NCI-H187 treated with DMSO at 0.1 percent for 48 hours (cell line): ENCODE measurements at places on chromosomes 5 and 9.

GRCh38 chr9:124880501-124880900 is 18.6 kb downstream of the ARPC5L start:
- DNase-seq = no peak

DNA sequence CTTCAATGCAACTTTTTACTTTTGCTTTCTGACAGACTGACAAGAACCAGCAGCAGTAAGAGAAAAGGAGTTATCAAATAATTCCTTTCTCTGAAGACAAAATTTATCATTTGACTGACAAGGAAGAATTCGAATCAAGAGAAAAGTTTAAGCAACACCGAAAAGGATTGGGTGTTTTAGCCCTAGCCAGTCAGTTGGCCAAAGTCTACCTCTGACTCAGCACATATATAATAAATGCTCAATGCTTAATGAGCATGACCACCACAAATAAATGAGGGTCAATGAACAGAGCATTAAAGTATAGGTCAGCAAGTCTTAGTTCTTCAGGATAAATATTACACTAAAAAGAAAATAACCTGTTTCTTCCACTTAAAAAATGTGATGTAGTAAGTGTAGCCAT is 1603.5 kb upstream of the C9orf72 start:
- no peak for DNase-seq

DNA sequence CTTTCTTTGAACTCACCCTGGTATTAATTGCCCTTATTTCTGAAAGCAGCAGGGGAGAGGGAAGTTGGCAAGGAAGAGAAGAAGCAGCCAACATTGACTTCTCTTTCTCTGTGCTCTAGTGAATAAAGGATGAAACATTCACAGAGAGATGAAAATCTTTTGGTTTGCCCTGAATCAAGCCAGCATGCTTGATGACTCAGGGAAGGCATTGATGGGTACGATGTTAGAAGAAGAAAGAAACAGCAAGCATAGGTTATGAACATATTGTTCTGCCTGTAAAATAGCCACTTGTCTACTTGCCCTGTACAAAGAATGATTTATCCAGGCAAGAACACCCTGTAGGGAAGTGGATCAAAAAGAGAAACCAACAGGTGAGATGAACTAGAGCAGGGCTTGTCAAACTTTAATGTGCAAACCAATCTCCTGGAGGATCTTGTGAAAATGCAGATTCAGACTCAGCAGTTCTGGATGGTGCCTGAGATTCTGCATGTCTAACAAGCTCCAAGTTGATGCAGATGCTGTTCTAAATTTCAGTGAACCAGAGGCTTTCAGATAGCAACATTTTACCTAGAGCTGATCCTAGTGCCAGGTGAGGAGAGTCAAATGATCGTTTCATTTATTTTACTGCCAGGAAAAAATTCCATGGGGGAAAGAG is 586.6 kb upstream of the TLE4 start:
- no peak for DNase-seq

GRCh38 chr9:129863059-129863690 is 27.9 kb downstream of the USP20 start:
- no peak for DNase-seq

DNA sequence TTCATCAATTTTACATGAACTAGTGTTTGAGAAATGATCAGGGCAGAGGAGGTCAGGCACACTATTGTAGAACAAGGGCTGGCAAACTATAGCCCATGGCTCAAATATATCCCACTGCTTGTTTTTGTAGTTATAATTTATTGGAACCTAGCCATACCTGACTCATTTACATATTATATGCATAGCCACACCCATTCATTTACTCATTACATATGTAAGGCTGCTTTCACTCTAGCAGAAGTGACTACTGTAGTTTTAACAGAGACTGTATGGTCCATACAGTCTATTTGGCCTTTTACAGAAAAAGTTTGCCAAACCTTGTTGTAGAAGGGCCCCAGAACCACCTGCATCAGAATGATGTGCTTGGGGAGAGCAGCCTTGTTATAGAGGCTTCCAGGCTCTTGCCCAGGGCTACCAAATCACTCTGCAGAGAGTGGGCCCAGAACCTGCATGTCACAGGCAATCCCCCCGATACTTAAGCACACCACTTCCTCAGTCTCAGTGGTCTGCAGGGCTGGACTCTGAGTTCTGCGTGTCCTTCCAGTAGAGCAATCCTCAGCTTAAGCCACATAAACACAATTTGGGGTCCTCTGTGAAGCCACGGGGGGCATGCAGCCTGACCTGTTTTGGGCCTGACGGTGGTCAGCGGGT is 6.7 kb downstream of the ANKS6 start:
- no peak for DNase-seq

- no peak for DNase-seq
Measured at GRCh38 chr9:96441798-96442445, 8.0 kb upstream of the HABP4 start.

DNA sequence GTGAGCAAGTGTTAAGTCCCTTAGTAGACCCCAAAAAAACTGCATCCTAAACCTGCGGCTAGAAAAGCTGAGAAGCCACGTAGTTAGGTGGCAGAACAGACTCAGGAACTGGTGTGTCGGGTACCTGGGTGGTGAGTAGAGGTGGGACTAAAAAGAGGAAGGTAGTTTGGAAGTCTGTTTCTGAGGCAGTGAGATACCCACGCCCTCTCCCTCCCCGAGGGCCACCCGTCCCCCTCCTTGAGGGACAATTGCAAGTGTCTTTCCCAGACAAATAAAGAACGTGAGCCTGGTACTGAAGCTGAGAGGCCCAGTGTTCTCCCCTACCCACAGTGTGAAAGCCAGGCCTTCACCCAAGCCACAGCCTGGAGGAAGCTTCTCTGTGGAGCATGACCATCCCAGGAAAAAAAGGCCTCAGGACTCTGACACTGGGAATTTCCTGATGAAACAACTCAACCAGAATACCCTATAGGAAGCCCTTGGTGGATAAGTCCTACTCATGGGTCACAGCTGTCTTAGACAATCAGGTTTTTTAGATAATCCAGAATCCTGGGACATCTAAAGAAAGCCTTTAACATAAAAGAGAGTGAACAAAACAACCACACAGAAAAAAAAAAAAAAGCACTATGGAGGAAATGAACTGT is 7.0 kb upstream of the CD74 start:
- no peak for DNase-seq

- DNase-seq = no peak
Measured at GRCh38 chr5:124453221-124454051, 293.0 kb downstream of the ZNF608 start.

GRCh38 chr5:83306572-83307241 is 164.8 kb upstream of the VCAN start:
- DNase-seq = no peak

DNA sequence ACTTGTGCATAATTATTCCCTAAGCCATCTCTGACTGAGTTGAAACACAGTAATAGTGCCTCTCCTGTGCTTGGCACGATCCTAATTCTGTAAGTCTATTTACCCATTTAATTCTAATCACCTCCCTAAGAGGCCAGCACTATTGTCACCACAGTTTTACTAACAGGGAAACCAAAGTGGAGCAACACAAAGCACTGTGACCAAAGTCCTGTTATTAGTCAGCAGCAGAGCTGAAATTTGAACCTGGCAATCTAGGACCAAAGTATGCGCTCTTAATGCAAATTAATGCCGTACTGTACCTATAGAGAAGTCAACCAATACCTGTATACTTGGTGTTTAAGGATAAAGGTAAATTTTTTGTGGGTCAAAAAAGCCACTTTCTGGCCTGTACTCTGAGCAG is 77.1 kb upstream of the CNTLN start:
- DNase-seq = no peak
